Endothelial cell (in vitro differentiated cells): ENCODE measurements at places on chromosomes 13 and 19.

DNA sequence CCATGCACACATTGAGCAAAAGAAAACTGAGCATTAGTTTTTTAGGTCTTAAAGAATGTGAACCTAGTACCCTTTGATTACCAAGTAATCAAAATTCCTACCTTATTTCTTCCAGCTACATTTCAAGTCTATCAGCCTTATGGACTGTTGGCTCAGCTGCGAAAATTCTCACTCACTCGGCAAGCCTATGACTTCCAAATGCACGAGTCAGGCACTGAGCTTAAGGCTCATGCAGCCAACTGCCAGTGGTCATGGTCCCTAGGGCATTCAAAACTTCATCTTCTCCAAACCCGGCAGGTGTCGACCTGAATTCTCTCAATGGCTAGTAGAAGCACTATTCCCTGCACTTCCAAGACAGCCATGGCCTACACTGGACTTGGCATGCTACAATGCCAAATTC, 41.2 kb downstream of the RUBCNL start:
- no peaks in the 10 kb centered on the region for H3K4me1 ChIP-seq
- H3K27ac ChIP-seq: no peak overlapping the region
- H3K4me3 ChIP-seq: no peak overlapping the region

GRCh38 chr19:38653028-38653571, 5.7 kb downstream of the ACTN4 start:
- H3K27me3 ChIP-seq: peaks cover 25% of the 10 kb centered on the region
- no peak overlapping the region for H3K4me3 ChIP-seq
- peak overlapping the region; percentile 96 for H3K27ac ChIP-seq

DNA sequence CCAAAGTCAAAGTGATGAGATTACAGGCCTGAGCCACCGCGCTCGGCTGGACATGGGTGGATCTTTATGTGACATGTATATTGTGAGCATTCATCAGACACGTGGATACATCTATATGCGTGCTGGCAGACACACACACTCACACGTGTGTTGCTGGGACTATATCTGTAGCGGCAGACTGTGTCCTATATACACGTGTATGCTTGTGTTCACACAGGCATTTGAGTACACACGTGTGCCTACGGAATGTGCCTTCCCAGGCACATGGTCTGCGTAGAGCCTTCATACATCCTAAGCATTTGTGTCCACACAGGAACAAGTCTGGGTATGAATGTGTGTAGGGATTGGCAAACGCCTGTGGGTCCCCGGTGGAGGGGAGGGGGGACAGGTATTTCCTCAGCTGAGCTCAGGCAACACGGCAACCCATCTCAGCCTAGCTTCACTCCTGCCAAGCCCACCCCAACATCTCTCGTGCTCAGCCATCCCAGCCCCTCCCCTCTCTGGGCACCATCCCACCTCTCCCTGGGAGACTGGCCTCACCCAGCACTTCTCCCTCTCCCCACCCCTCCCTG, 2.6 kb downstream of the UNC13A start:
- H3K4me3 ChIP-seq: no peak overlapping the region
- peaks cover 14% of the 10 kb centered on the region for H3K27me3 ChIP-seq
- no peak for DNase-seq
- no peaks in the 10 kb centered on the region for H3K36me3 ChIP-seq
- peaks cover 16% of the 10 kb centered on the region for H3K4me1 ChIP-seq

GRCh38 chr13:97660594-97661260, 226.8 kb downstream of the RAP2A start:
- H3K4me1 ChIP-seq: peaks cover 49% of the 10 kb centered on the region
- no peaks in the 10 kb centered on the region for H3K36me3 ChIP-seq
- H3K27me3 ChIP-seq: no peaks in the 10 kb centered on the region
- H3K4me3 ChIP-seq: no peak overlapping the region
- peak overlapping the region; percentile 86 for H3K27ac ChIP-seq

- no peaks in the 10 kb centered on the region for H3K36me3 ChIP-seq
- no peak overlapping the region for H3K4me3 ChIP-seq
- H3K27ac ChIP-seq: no peak overlapping the region
- no peaks in the 10 kb centered on the region for H3K4me1 ChIP-seq
- no peak for DNase-seq
Measured at GRCh38 chr13:75618308-75618707, 17.8 kb upstream of the LMO7 start.

GRCh38 chr13:98175043-98175442, 2.0 kb downstream of the RNF113B start:
- peaks cover 6% of the 10 kb centered on the region for H3K36me3 ChIP-seq
- H3K4me3 ChIP-seq: no peak overlapping the region
- H3K27me3 ChIP-seq: peaks cover 2% of the 10 kb centered on the region
- peak overlapping the region; percentile 31 for H3K27ac ChIP-seq
- H3K4me1 ChIP-seq: peaks cover 40% of the 10 kb centered on the region
- no peak for DNase-seq

DNA sequence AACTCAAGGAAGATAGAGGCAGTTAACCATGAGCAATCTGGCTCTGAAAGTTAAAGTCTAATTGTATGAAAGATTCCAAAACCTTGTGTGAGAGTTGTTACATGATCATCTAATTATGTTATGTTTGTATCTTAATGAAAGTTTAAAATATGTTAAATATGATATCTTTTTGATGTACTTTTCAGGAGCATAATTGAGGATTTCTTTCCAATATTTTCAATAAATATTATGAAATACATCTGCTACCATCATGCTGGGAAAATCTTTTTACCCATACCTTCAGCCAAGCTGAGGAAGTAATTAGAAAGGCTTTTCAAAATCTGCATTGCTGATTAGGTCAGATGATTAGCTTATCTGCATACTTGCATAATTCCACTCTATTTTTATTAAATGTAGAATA, 318.4 kb downstream of the KLF12 start:
- no peak overlapping the region for H3K4me3 ChIP-seq
- H3K27me3 ChIP-seq: peaks cover 1% of the 10 kb centered on the region
- no peaks in the 10 kb centered on the region for H3K4me1 ChIP-seq
- H3K27ac ChIP-seq: no peak overlapping the region

DNA sequence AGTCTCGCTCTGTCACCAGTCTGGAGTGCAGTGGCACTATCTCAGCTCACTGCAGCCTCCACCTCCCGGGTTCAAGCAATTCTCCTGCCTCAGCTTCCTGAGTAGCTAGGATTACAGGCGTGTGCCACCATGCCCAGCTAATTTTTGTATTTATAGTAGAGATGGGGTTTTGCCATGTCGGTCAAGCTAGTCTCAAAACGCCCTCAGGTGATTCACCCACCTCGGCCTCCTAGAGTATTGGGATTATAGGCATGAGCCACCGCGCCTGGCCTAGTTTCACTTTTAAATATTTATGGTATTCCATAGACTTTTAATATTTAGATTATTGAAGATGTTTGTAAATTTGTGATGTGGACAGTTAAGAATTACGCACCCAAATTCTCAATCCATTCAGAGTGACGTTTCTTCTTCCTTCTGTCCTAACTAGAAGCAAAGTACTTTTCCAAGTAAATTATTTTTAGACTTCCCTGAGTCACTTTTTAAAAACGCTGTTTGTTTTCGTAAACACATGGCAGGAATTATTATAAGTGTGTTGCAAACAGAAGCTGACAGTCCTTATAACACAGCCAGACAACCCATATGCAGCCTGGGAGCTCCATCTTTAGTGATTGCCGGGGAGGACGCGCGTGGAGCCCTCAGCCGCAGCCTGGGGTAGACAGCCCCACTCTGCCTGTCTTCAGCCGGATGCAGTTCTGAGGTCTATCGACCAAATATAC, 131.7 kb downstream of the ATP11A start:
- H3K4me1 ChIP-seq: peaks cover 34% of the 10 kb centered on the region
- H3K27ac ChIP-seq: no peak overlapping the region
- H3K4me3 ChIP-seq: no peak overlapping the region
- H3K27me3 ChIP-seq: peaks cover 16% of the 10 kb centered on the region
- peaks cover 74% of the 10 kb centered on the region for H3K36me3 ChIP-seq

DNA sequence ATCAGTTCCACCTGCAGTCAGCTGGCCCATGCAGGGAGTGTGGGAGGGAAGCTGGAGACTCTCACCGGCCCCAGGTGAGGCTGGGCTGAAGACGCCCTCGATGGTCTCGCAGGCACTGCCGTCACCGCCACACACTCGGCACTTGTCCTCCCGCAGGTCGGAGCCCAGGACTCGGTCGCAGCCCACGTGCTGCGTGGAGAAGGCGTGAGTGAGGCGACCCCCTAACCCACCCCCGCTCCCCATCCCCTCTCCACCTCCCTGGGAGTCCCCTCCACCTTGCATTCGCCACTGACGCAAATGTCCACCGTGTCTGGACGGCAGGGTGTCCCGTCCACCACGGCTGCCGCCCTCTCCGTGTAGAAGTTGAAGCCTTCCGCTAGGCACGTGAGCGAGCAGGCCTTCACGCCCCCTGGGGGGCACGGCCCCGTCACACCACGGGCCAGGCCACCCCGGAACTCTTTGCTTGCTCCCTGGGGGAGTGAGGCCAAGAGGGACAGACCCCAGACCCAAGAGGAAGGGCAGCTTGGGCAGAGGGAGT, 12.0 kb upstream of the MYO1F start:
- peaks cover 14% of the 10 kb centered on the region for H3K4me1 ChIP-seq
- peaks cover 10% of the 10 kb centered on the region for H3K36me3 ChIP-seq
- no peak overlapping the region for H3K4me3 ChIP-seq

DNA sequence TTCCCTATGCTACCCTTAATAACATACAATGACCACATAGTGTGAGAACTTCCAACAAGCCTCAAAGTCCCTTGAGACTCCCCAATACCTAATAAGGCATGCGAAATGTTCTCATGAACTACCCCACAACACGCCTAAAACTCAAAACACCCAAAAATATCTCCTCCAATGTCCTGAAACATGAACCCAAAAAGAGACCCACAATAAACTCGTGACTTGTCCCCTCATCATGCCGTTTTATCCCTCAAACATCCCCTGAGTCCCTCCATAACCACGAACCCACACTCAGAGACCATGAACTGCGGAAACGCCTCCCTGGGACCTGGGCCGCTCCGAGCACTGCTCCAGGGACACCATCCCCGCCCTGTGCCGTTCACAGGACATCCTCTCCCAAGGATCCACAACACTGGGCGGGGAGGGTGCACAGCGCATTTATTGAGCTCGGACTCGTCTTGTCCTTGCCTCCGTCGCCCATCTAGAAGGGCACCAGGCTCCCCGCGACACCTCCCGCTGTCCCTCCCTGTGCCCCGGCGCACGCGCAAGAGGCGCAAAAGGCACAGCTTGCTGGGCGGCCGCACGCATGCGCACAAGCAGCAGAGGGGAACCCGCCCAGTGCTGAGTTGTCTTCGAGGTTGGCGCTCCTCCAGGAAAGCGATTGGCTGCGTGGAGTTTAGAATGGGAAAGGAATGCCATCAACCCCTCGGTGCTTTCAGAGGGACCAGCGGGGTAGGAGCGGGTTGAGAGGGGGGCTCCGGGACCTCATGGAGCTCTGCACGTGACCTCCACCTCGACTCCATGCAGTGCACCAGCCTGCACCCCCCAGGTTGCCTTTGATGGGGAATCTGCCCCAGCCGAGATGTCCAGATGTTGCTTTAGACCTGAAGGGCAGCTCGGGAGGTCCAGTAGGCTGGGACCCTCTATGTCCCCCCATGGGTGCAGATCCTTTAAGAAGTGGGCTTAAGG, 8.8 kb downstream of the FXYD3 start:
- peaks cover 7% of the 10 kb centered on the region for H3K27me3 ChIP-seq
- DNase-seq: peak; percentile 56
- no peak overlapping the region for H3K27ac ChIP-seq
- peak overlapping the region; percentile 74 for H3K4me3 ChIP-seq

- H3K36me3 ChIP-seq: no peaks in the 10 kb centered on the region
- no peaks in the 10 kb centered on the region for H3K4me1 ChIP-seq
Measured at GRCh38 chr19:48689449-48689848, 6.3 kb upstream of the FUT2 start.
